ENCODE measurements at places on chromosomes 1 and 21.

DNA sequence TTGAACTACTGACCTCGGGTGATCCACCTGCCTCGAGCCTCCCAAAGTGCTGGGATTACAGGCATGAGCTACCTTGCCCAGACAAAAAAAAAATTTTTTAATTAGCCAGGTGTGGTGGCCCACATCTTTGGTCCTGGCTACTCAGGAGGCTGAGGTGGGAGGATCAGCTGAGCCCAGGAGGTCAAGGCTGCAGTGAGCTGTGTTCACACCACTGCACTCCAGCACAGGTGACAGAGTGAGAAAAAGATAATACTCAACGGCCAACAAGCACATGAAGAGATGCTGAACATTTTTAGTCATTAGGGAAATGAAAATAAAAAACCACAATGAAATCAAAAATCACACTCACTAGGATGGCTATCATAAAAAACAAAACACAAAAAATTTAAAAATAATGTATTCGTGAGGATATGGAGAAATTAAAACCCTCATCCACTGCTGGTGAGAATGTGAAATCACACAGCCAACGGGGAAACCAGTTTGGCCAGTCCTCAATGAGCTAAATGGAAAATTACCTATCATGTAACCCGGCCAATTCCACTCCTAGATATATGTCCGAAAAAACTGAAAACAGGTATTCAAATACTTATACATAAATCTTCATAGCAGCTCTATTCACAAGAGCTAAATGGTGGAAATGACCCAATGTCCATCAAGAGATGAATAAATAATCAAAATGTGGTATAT lies 41.2 kb downstream of the ENAH start:
- DNase-seq = no peak

DNA sequence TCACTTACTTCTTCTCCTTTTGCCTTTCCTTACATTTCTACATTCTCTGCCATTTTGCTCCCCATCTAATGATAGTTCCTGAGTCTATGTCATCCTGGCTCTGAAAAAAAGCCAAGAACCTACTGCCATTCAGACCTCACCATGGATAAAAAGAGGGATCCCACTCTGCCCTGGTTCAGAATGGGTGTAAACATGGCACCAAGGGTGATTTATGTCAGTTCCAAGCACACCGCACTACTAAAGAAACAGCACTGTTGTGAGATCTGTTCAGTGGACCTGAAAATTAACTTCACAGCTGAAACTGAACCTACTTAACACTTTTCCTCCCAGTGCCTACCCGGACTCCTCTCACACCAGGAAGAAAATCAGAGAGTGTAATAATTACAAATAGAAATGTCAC lies 72.3 kb upstream of the NTPCR start:
- DNase-seq = no peak

DNA sequence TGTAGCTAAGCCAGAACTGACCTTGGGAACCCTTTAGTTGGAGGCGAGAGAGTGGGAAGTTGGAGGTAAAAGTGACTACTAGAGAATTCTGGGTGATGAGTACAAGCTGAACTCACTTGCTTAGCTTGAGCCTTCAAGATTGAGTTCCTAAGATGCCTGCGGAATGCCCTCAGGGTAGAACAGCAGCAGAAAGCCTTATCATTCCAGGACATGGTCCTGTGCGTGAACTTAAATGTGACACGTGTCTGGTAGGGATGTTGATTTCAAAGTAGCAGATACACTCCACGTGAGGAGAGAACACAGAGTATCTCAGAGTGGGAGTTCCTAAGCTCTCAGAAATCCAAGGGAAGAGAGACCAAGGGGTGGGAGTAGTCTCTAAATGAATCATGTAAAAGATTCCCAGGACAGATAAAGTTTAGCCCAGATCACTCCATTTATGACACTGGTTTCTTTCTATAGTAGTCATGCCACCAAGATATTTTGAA lies 60.1 kb downstream of the KCNK1 start:
- no peak for DNase-seq

- no peak for DNase-seq
These were observed 268.5 kb downstream of the SPATA17 start for GRCh38 chr1:217899614-217900013.

- DNase-seq = no peak
These were observed 36.4 kb downstream of the PRKCZ start for GRCh38 chr1:2086446-2087078.

DNA sequence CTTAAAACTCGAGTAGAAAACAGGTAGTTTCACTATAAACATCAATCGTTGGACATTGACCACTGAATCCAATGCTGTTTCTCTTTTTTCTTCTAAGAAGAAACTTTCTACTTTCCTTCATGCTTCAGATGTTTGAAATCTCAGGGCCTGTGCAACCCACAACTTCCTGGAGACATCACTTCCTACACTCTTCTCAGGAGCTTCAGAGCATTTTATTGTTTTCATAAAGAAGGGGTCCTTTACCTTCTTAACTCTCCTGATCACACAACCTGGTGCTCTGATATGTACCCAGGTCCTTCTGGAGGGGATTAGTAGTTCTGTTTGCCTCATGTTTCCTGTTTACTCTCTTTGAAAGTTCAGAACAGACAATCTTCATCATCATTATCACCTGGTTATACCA lies 113.0 kb upstream of the VAV3 start:
- no peak for DNase-seq

DNA sequence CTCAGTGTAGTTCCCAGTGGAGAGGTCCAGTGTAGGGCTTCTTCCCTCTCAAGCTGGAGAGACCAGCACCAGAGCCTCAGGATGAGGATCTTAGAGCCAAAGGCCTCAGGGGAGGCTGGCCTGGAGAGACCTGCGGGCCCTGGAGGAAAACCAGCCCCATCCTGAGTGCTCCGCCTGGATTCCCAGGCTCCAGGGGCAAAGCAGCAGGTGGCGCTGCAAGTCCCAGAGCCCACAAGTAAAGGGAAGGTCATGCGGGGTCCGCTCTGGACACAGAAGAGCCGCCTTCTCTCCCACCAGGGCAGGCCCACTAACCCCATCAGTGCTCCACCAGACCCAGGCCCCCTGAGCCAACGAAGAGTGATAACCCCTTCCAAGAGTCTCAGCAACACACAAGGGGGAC lies 22.7 kb downstream of the PGBD5 start:
- DNase-seq = no peak

DNA sequence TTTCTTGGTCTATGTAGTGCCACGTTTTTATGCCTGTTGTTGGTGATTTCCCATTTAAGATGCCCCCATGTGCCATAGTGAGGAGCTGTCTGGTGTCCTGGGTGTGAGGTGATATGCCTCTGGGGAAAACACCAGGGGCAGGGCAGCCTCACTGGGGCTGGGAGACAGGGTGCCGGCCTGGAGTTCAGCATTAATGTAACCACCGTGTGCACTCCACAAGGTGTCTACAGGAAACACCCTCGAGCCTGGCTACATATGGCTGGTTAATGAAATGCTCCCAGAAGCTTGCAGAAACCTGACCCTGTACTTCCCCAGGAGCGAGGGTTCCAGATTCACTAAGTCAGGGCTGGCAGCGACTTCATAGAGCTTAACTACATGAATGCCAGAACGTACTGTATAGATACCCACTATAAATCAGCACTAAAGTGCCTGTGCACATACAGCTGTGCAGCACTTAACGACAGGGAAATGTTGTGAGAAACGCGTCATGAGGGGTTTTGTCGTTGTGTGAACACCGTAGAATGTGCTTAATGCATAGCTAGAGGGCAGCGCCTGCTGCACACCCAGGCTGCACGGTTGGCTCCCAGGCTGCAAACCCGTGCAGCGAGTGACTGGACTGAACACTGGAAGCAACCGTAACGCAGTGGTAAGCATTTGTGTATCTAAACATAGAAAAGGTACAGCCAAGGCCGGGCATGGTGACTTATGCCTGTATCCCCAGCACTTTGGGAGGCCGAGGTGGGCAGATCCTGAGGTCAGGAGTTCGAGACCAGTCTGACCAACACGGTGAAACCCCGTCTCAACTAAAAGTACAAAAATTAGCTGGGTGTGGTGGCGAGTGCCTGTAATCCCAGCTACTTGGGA lies 10.4 kb downstream of the TFF2 start:
- no peak for DNase-seq

GRCh38 chr1:74835051-74835450 lies 102.1 kb downstream of the TYW3 start:
- DNase-seq = no peak

DNA sequence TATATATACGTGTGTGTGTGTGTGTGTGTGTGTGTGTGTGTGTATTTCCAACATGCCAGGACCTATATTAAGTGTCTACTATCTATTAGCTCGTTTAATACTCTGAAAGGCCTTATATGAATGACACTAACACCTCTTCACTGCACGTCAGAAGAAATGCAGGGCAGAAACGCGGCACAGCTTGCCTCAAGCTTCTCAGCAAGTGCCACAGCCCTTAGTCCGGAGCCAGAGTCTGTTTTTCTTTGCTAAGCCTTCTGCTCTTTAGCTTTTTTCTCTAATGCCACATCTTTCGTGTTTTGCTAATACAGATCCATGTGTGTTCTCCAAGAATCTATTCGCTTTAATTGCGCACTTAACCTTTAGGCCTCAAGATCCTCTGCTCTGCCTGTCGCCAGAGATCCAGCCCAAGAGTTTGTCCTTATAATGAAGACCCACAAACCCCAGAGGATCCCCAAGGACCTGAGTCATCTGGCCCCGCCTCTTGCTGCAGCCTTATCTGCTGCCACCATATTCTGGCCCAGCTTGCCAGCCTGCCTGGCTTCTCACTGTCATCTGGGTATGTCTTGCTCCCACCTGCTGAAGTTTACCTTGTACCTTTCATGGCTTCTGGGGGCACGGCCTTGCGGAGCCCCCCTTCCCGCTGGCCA lies 2.0 kb upstream of the TRIM58 start:
- no peak for DNase-seq

GRCh38 chr1:20666804-20667203 lies 5.6 kb upstream of the DDOST start:
- no peak for DNase-seq

- no peak for DNase-seq
These were observed 108.2 kb downstream of the DIRAS3 start for GRCh38 chr1:67942274-67942673.

GRCh38 chr1:159090286-159091179 lies 14.0 kb upstream of the AIM2 start:
- no peak for DNase-seq

- no peak for DNase-seq
These were observed 263.2 kb downstream of the KCTD3 start for GRCh38 chr1:215830226-215830810.

DNA sequence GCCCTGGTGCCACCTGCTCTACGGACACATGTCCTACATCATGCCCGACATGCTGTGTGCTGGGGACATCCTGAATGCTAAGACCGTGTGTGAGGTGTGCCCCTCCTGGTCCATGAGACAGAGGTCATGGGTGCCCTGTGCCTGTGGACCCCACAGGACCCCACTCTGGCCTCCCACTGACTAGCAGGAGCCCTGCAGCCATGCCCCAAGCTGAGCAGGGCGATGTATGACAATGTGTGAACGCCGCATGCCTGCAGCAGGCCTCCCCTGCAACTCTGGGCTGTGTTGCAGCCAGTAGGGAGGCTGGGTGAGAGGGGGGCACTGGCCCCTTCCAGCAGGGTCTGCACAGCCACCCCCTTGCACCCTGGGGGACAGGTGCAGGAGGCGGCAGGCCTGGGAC lies 30.0 kb downstream of the PRSS38 start:
- no peak for DNase-seq

DNA sequence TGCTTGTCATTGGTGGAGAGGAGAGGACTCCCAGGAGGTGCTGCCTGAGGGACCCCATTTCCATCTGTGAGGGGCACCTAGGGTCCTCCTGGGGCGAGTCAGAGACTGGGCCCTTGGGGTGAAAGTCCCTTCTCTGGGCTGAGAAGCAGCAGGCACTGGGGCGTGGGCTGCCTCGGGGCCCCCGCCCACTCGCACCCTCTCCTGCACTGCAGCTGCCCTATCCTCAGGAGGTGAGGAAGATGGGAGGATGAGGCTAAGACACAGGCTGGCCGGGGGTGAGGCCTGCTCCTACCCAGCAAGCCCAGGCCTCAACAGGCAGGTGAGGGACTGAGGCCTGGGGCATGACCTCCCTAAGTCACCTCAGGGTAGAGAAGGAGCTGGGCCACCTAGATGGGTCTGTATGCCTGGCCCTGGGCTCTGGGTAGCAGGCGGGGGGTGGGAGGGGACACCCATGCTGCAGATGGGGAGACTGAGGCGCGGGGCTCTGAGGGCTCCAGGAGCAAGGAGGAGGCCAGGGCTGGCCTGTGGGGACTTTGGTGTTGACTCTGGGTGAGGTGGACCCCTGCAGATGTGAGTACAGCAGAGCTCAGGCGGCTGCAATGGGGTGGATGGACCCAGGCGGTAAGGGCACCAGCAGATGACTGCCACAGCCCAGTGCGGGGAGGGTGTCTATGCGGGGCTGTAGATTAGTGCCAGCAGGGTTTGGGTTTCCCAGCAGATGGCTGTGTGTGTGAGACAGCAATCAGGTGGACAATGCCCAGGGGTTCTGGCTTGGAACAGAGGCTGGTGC lies 10.4 kb upstream of the ZNF669 start:
- DNase-seq = no peak

DNA sequence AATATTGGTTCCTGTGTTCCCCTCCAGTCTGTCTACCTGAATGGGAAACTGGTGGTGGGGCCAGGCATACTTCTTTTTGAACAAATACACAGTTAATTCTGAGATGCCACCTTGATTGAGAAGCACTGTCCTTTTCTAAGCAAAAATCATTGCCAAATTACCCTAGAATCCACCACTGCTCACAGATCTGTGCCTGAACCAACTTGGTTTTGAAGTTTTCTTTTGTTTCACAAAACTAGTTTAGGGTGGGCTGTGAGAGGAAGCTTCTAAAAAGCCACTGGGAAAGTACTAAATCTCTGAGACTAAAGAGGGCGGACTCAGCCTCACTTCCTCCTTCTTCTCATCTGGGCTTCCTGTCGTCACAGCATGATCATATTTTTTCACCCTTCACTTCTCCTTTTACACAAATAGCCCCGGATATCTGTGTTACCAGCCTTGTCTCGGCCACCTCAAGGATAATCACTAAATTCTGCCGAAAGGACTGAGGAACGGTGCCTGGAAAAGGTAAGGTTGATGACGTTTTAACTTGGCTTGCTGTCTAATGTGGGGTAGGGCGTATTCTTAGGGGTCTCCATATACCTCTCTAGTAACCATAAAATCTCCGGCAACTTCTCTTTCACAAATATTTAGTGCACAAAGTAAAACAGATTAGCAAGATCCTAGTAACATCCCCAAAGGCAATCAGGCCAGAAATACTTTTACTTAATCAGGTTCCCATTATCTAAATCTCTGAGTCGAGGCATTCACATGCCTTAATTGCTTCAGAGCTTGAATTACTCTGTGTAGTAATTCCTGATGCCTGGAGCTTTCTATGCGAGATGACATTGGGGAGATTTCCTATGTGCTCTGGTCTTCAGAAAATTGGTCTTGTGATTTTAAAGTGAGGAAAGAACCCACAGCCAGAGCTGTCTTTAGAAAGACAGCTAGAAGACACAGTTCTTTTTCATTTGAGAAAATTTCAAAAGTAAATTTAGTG lies at the start of gene CD53:
Gene CD53 (plus strand): TSS at position 404 of the 976 bp plus-strand sequence. CDS start 18,261 bp downstream, outside the sequence.
- no peak for DNase-seq

DNA sequence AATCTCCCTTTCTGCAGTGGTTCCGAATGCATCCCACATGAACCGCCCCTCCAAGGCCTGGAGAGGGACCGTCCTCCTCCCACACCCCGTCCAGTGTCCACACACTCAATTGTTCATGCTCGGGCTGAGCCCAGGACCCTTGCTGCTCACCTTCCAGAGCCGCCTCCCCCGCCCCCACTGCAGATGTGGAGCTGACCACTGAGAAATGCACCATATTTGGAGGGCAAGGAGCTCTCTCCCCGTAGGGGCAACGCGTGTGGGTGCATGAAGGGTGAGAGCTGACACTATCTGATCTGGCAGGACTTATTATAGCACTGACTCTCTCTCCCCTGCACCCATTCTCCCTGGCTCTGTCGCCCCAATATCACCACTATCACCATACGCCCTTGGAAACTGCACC lies 4.0 kb upstream of the S100A3 start:
- DNase-seq = no peak

All from brain microvascular endothelial cell (primary cell).